ENCODE measurements at places on chromosomes 7 and 10.

DNA sequence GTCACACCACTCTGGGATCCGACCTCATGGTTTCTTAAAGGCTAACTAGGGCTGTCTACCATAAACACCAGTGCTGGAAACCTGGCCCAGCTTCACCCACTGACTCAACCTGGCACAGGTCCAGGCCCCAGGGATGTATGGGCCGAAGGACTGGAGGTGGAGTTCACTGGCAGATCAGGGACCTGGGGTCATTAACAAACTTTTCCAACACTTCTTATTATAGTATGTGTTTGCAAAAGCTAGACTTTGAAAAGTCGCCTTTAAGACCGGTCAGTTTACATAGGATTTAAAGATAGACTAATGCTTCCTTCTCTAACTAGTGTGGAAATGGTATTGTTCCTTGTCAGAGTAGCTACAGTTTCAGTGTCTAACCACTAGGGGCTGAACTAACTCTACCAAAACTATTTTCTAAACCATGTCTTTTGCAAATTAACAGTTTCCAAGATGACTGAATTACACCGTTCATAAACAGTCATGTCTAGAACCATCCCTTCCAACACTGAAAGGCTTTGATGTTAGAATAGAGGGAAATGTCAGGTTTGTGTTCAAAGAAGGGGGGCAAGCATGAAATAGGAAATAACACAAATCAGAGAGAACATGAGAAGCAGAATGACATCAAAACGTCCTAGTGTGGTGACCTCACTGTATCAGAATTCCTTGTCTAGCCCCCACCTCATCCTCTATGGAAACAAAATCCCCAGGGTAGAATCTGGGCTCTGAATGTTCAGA is 29.7 kb downstream of the STN1 start:
- DNase-seq, result no peak

- DNase-seq, result no peak
These were observed 97.7 kb upstream of the MTPN start for GRCh38 chr7:136074843-136075242.

DNA sequence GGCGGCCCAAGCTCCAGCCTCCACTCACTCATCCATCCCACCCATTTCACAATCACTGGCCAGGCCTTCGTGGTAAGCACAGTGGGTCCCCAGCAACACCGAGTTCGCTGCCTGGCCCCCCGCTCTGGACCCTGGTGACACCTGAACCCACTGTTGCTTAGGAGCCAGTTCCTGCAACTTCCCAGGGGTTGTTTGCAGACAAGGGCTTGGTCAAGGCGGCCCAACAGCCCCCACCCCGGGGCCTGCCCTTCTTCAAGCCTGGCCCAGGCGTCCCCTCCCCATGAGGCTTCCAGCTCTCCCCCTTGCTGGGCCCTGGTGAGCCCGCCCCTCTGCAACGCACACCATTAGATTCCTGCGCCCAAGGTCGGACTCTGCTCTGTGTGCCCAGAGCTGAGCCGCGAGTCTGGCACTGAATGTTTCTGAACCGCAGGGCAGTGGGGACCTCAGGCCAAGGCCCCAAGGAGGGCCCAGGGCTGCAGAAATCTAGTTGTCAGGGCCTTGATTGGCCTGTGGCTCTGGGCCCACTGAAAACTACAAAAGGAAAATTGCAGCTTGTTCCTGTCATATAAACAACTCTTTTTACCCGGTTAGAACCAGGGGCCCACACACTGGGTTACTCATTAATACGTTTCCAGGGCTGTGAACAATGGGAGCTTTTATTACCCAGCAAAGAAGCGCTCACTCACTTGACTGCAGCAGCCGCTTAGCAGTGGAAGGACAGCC is 2.1 kb upstream of the COX19 start:
- DNase-seq, result no peak

GRCh38 chr10:6815346-6815745 is 235.3 kb upstream of the PRKCQ start:
- no peak for DNase-seq

GRCh38 chr10:70053218-70053840 is 683 bp downstream of the MACROH2A2 start:
- no peak for DNase-seq

- no peak for DNase-seq
These were observed 3.1 kb downstream of the SLC39A12 start for GRCh38 chr10:17954861-17955260.

DNA sequence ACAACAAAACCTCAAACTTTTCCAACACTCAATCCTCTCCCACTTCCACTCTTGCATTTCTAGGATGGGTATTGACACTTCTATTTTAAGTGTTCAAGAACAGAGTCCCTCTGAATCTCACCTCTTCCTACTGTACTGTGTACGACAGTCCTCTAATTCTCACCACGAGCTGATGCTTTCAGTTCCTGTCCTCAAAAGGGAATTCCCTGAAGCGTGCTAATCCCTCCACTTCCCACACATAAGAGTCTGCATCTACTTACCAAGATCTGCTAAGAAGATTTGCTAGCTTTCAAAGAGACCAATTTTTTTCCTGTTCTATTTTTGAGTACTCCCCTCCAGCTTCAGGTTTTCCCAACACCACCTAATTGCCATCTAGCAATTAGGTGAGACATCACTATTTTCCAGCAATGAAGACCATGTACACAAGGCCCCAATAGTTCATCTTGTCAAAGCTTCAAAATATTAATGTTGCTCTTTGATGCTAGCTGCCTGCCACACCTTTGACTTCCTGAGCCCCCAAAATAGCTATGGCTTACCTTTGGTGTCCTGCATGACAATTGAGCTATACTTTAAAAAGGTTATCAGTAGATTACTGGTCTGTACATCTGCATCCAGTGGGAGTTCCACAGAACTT is 54.4 kb downstream of the ARMH3 start:
- DNase-seq, result no peak

DNA sequence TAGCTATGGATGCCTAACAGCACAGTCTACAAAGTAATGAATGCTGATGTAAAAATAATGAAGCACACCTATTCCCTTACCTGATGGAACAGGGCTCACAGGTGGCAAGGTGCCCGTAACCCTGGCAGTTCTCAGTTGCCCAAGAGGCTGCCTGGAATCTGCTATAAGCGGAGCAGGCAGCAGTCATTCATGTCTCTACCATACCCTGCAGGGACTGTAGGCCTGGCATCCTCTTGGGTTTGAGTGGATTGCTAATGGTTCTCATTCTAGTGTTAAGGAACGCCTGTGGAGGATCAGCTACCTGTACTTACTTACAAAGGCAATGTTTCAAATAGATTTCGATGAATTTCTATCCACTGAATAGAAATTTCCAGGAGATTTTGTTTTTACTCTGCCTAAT is 38.4 kb downstream of the BAIAP2L1 start:
- DNase-seq, result no peak
